HT1080 (cell line): ENCODE measurements at places on chromosomes 6 and 20. TPM values are rescaled to one million over a fixed set of nuclear protein-coding genes. Genes with fewer than 3 reads are reported as not detected.

DNA sequence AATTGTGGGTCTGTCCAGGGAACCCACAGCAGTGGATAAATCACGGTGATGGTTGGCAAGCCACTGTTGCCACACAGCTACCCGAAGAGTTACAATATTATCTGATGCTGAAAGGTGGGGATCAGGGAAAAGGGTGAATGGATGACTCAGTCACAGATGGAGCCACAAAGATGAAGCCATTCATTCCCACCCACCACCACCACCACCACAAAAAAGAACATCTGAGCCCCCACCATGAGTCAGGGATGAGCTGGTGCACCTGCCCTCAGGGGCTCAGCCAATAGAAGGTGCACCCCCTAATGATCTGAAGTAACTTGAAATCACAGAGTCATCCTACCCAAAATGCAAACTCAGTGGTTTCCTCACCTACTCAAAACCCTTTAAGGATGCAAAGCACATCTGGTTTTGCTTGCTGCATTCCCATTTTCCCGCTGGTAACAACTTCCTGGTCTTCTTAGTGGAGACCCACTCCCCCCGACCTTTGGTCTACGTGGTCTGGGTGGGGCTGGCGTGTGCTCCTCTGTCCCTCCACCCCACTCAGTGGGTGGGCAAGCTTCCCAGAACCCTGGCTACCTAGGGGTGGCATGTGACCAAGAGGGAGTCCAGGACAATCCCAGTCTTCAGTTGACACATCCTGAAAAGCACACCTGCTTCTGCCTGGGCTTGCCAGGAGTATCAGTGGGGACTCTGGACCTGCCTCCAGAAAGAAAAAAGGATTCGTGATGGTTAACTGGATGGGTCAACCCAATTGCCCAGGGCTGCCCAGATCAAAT is 125.5 kb downstream of the ANKRD60 start:
- DNase-seq = peak; percentile 96

DNA sequence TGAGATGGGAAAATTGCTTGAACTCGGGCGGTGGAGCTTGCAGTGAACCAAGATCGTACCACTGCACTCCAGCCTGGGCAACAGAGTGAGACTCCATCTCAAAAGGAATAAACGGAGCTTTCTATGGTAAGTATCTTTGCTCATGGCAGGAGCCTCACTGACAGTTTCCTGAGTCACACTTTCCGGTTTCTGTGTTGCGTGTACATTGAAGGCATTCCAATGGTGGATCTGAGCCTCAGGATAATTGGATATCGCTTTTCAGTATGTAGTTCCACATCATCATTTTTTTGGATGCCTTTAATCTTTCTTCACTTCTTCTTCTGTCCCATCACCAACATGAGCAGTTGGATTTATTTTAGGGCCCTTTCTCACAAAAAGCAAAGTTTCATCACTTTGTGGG is 28.6 kb upstream of the GTSF1L start:
- DNase-seq = peak; percentile 42

DNA sequence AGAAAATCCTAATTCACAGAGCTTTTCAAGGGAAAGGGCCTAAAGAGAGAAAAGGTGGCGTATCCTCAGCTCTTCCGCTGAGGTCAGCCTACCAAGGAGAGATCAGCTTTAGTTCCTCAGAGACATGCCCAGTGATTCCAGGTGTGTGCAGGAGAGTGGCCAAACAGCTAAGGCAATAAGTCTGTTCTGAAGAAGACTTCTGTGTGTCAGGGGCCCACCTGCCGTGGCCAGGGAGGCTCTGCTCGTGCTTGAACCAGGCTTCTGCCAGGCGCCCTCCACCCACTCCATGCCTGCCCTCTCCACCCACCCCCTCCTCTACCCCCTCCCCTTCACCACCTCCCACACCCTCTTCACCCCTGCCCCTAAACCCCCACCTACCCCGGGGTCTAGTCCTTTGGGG is 67.4 kb upstream of the ARMC2 start:
- no peak for DNase-seq

GRCh38 chr20:29497261-29497671 is 1760.2 kb upstream of the DEFB115 start:
- DNase-seq = peak; percentile 89

DNA sequence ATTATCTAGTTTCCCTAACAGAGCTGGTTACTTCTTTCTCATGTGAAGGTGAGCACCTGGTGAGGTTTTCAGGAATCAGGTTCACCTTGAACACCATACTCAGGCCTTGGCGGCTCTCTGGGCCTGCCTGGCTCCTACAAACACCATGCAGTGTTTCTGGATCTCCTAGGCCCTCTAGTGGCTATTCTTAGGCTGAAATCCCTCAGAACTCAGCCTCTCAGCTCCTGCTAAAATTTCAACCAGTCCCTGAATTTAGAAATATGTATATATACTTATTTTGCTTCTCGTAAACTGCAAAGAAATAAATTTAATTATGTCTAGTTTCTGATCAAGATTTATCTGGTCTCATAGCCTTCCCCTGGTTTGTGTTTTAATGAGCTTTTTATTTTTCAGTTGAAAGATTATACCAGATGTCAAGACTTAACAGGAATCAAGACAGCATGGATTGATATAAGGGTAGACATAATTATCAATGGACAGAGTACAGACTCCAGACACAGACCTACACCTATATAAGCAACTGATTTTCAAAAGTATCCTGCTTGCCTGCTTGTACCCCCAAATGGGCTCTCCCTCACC is 55.9 kb downstream of the ANKEF1 start:
- DNase-seq = peak; percentile 62

DNA sequence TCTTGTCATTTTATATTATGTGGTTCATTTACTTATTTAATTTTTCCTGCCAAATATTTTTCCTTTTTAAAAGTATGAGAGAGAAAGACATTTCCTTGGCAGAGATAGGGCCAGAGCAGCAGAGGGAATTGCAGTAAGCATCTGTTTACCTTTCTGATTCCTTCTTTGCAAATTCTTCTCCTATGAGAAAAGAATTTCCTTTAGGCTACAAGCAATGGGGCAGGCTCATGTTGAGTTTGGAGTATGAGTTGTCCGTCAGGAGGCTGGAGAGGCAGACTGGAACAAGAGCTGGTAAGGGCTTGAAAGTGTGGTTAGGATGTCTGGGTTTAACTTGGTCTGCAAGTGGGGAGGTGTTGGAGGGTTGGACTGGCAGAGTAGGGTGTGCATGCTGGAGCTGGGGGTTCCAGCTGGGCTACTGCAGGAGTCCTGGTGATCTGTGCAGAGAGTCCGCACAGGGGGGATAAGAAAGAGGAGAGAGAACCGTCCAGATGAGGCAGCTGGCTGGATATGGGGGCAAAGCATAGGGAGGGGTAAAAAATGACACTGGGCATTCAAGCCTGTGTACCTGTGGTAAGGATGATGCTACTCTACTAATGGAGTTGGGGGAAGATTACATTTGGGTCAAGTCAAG is 19.7 kb downstream of the TIAM2 start:
- no peak for DNase-seq

GRCh38 chr6:105192707-105193465 is 13.1 kb upstream of the POPDC3 start:
- peak; percentile 87 for DNase-seq

GRCh38 chr6:90887764-90888163 is 300.9 kb upstream of the MAP3K7 start:
- no peak for DNase-seq

DNA sequence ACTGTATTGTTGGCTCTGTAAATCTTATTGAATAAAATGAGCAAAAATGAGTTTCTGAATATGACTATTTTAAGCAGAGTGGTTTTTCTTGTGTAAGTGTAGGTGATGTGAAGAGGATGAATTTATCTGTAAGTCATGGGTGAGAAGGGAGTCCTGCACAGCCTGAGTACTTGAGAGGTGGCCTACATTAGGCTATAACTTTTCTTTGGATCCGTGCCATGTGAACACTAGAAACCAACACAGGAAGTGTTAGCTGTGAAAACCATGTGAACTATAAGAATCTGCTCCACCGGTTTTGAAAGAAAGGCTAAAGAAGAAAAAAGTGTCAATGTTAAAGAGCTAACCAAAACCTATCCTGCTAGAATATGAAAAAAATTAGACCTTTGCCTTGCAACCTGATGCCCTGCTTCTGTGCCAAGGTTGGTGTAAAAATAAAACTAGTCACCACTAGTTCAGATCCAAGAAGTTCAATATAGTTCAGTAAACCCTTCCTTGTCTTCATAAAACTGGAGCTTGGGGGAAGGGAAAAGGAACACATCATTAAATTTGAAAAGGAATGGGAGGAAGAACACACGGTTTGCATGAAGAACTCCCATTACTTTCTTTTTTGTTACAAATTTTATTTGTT is 21.3 kb downstream of the PLCB1 start:
- DNase-seq = peak; percentile 60

GRCh38 chr6:12241493-12242175 is 48.5 kb upstream of the EDN1 start:
- no peak for DNase-seq

DNA sequence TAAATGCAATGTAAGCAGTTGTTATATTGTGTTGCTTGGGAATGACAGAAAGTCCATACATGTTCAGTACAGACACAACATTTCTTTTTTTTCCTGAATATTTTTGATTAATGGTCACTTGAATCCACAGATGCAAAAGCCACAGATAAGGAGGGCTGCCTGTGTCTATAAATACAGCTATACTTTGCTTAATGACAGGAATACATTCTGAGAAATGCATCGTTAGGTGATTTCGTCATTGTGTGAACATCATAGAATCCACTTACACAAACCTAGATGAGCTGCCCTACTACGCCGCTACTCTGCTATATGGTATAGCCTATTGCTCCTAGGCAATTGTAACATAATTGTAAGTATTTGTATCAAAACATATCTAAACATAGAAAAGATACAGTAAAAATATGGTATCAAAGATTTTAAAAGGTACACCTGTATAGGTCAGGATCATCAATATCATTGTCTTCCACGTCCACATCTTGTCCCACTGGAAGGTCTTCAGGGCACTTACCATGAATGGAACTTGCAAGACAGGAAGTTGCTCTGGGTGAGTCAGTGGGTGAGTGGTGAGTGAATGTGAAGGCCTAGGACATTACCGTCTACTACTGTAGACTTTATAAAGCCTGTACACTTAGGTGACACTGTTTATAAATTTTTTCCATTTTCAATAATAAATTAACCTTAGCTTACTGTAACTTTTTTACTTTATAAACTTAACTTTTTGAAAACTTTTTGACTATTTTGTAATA is 27.9 kb upstream of the POPDC3 start:
- DNase-seq = peak; percentile 84

- no peak for DNase-seq
Observed at GRCh38 chr20:57167971-57168701, 98.3 kb downstream of the BMP7 start.

DNA sequence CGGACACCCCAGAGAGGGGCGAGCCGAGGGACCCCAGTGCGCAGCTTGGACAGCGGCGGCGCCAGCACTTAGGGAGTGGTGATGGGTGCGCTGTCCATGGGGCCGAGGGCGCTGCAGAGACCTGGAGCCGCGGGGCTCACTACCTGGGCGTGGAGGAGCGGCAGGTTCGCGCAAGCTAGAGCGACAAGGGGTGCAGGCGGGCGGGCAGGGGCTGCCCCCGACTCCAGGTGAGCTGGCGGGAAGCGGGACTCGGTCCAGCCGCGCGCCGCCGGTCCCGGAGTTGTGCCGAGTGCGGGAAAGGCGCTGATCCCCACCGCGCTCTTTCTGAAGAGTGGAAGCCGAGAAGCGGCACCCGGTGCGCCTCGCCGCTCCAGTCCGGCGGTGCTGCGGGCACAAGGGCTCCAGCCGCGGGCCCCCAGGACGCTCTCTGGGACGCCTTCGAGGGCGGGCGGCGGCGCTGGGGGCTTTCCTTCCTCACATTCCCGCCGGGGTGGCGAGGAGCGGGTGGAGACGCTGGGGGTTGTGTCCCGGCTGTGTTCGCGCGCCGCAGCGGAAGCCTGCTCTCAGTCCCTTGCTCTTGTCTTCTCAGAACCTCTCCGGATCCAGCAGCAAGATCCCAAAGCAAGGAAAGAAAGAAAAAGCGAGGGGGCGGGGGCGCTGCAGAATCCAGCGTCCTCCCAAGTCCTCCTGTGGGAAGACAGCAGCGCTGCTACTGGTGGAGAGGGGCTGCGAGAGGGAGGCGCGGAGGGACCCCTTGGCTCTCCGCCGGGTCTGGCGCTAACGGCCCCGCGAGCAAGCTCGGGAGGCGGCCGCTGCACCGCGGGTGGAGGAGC is at the start of gene B3GAT2:
TSS of gene B3GAT2 (minus strand) at position 610 of the 833 bp plus-strand sequence. CDS start 631 bp downstream, outside the sequence.
- no peak for DNase-seq

GRCh38 chr20:62980380-62980960 is 26.3 kb downstream of the BHLHE23 start:
- DNase-seq = no peak

GRCh38 chr6:72856801-72857200 is 234.9 kb downstream of the KCNQ5 start:
- DNase-seq = no peak

The ARMC2 gene
- total RNA-seq = 0.17 and 1.3 TPM in 2 replicates

The ENPP5 gene
- not detected in 2 replicates for total RNA-seq

The LRP11 gene
- 17.4 and 17.7 TPM in 2 replicates for total RNA-seq

The DUSP15 gene
- total RNA-seq = 0.30 TPM in 1 of 2 replicates, not detected in the other
